ENCODE measurements at places on chromosomes 11 and 22.
A peak's percentile ranks its signal among the peaks of the same experiment; 100 is the strongest.

DNA sequence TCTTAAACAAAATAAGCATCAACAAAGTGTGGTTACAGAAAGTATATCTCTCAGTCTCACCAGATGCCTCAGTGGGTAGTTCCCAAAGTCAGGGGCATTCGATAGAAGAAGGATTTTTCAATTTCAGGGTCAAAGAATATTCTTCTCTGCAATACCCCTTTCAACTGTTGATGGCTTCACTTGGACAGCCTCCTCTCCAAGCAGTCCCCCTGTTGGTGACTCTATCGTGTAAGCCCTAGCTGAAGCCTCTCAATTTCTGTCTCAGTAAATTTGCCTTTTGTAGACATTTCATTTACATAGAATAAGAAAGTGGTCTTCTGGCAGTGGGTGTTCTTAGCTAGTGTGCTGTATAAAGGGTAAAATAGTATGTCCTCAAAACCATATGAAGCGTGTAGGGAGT, 11.3 kb upstream of the CCDC83 start:
- no peak for DNase-seq

DNA sequence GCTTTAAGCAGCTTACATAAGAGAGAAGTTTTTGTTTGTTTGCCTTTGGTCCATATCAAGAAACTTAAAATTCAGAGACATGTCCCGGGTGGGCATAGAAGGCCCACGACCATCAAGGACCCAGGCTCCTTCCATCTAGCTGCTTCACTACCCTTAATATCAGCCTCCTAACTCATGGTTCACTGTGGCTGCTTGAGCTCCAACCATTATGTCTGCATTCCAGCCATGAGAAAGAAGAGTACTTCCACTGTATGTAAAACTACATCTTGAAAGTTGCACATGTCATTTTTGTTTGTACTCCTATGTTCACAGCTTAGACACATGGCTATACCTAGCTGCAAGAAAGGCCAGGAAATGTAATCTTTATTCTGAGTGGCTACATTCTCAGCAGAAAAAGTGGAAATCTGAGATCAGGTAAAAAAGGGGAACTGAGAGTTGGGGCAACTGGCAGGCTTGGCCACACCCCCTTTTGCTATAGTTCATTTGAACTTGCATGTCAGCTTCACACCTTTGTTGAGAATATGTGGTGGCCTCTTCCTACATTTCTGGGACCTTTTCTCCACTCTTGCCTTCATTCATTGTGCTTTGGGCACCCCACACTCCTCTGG, 81.3 kb upstream of the TP53I11 start:
- DNase-seq, result no peak

- DNase-seq, result no peak
Observed at GRCh38 chr11:96259134-96259830, 83.7 kb downstream of the MAML2 start.

- no peak for DNase-seq
Observed at GRCh38 chr11:13929395-13929891, 33.1 kb upstream of the SPON1 start.

DNA sequence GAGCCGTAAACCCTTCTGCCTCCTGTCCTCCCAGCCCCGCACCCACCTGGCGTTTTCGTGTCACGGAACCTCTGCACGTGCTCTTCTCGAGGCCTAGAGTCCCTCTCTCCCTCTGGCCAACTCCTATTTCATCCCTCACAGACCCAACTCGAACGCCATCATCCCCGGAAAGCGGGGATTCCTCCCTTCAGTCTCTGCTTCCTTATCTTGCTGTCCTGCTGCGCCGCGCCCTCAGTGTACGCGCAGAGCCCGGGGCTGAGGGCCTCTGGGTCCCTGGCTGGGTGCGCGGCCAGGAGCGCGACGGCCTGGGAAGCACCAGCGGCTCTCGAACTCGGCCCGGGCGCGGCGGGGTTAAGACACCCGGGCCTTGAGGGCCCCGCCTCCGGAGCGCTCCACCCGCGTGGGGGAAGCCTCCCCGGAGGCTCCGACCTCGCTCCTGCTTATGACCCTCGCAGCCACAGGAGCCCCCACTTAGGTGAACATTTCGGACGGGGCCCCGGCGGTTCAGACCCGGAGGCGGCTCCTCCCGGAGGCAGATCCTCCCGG, 398 bp upstream of the ATG16L2 start:
- DNase-seq, result peak; percentile 74

DNA sequence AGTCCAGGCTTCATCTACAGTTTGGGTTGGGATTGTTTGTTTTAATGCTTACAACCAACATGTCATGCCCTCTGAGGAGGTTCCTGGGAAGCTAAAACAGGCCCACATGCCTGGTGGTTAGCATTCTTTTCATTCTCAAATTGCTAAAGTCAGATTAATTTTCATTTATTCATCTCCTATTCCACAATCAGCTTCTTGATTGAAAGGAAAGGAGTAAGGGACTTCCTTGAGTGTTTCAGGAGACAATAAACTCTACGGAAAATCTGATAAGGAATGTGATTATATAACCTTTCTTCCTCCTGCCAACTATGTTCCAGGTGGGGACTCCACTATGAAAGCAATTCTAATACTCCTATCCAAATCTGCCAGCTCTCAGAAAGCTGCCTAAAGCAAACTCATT, 30.8 kb downstream of the MRTFA start:
- no peak for DNase-seq

DNA sequence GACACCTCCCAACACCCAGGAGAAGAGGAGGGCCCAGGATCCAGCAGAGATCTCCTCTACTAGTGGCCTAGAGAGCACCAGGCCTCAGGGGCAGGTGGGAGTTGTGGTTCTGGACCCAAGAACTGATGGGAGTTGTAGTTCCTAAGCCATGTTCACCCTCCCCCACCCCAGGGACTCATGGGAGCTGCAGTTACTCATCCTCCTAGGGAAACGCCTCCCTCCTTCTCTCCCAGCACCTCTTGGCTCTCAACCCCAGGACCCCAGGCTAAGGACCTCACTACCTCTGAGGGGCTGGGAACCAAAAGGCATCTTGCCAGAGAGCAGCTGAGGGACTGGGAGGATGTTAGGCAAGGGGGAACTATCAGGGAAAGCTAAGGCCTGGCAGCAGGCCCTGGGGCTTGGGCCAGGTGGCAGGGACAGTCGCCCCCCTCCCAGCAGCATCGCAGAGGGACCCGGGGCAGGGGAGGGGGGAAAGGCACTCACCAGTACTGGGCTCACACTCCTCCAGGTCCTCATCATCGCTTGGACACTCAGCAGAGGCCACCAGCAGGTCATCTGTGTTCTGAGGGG, 28.9 kb downstream of the SLC22A12 start:
- DNase-seq, result no peak

DNA sequence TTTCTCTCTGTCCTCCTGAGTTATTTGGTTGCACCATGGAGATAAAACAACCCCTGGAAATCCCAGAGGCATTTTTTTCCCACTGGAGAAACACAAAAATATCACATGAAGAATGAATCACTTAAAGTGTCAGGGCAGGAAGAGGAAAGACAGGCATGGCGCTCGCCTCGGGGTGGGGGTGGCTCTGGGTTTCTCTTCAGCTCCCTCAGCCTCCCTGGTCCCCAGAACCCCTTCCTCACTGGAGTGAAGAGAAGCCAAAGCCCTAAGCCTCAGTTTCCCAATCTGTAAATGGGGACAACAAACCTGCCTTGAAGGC, 938 bp downstream of the SHISAL1 start:
- no peak for DNase-seq

DNA sequence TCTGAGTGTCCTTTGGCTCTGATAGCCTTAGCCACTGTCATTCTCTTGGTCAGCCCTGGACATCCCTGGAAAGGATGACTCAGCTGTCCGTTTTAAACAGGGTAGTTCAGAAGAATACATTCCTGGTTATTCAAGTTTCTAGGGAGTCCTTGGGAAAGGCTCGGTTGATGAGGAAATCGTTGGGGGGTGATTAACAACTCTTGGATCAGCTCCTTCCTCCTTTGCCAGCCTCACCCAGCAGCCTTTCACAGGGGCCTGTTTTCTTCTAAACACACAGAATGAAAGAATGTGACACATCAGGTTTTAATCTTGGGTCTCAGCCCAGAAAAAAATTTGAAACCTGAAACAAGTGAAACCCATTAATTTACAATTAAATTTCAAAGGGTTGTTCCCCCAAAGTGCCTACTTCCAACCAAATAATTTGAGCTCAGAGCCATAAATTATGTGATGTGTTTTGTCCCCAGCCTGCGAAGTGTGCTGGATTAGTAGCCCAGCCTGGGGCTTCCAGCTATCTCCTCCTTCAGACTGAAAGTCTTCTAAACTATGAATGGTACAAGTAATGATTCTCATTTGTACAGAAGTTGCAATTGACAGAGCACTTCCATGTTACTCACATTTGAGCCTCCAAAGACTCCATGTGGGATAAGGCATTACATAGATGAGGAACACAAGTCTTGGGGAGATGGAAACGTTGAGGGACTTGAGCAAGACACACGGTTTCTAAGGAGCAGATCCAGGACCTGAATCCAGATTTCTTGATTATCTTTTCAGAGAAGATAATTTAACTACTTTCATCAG, 19.3 kb upstream of the MRGPRX2 start:
- DNase-seq, result no peak

- no peak for DNase-seq
Observed at GRCh38 chr22:42314709-42315391, 44.4 kb upstream of the TCF20 start.

GRCh38 chr11:44568658-44569473, 3.4 kb downstream of the CD82 start:
- DNase-seq, result peak; percentile 88

DNA sequence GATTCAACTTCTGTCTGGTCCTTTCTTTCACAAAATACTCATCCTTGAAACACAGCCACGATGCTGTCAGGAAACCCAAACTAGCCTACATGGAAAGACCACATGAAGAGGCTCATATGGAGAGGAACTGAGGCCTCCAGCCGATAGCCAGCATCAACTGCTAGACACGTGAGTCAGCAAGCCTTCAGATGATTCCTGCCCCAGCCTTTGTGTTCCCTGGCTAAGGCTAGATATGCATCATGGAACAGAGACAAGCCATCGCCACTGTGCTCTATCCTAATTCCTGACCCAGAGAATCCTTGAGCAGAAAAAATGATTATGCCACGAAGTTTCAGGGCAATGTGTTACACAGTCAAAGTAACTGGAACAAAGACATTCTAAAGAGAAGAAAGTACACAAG, 75.5 kb downstream of the ENTHD1 start:
- DNase-seq, result no peak

GRCh38 chr22:42399315-42400271, 32.6 kb downstream of the NFAM1 start:
- DNase-seq, result no peak

GRCh38 chr11:119218141-119218878, 12.2 kb downstream of the CBL start:
- peak; percentile 27 for DNase-seq

DNA sequence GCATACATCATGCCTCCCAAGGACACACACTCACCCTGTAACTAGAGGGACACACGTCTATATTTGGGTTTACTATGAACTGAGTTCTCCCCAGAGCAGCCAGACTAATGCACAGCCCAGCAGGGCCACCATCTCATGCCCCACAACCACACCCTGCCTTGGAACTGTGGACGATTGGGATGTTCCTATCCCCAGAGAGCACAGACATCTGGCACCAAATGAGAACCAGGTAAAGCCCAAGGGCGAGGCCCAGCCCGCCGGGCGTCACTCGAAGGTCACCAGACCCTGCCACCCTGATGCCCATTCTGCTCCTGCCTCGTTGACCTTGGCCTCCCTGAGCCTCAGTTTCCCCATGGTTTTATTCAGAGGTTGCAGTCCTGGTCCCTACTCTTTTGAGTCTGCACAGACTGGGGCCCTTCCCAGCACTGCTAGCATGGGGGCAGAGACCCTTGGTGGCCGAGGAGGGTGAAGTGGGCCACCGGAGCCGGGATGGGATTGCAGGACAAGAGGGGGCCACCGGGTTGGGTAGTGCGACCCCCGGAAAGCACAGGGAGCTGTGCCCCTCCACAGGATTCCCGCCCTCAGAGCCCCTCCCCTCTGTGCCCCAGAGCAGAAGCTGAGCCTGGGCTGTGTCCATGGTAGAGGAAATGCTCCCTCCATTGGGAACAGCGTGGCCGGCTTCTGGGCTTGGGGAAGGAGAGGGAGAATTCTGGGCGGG, 56.8 kb downstream of the IGLL5 start:
- no peak for DNase-seq

GRCh38 chr11:85572056-85572455, 55.1 kb downstream of the DLG2 start:
- no peak for DNase-seq

GRCh38 chr22:37370306-37370979, 56.8 kb downstream of the ELFN2 start:
- no peak for DNase-seq

- DNase-seq, result no peak
Observed at GRCh38 chr11:112632866-112633505, 328.2 kb upstream of the NCAM1 start.

GRCh38 chr11:77038029-77038824, 4.0 kb downstream of the B3GNT6 start:
- no peak for DNase-seq

GRCh38 chr11:106001304-106002012, 20.6 kb downstream of the MSANTD4 start:
- no peak for DNase-seq

DNA sequence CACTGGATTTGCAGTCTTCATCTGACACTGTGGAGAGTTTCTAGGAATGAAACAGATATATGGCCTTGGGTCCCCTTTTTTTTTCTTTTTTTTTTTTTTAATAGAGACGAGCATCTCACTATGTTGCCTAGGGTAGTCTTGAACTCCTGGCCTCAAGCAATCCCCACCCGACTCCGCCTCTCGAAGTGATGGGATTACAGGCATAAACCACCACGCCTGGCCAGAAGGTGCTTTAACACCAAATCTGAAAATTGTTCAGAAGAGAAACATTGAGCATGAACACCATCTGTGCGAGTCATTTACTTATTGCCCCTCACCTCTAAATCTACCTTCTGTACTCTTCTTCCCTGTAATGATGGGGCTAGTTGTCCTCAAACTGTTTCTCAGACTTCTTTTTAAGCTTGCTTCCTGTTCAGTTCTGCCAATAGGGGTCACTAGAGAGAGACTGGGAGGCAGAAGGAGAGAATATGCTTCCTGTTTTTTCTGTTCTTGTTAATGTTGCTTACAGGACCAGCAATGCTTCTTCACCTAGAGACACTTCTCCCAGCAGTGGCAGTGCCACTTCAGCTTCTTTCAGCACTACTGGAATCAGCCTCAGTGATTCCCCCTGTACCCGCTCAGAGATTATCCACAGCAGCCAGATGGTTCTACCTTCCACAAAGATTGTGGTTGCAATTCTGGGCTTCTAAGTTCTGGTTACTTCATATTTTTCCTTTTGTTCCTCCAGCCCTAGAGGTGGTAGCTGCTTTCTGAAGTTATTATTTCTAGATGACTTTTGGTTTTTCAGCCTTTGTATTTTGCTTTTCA, 20.8 kb upstream of the ZBED5 start:
- no peak for DNase-seq

DNA sequence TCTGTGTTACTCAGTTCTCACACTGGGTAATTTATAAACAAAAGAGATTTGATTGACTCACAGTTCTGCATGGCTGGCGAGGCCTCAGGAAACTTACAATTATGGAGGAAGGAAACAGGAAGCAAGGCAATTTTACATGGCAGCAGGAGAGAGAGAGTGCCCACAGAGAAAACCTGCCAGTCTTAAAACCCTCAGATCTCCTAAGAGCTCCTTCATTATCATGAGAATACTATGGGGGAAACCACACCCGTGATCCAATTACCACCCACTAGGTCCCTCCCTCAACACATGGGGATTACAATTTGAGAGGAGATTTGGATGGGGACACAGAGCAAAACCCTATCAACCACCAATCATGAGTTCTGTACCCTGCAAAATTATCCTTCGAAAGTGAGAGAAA, 1180.8 kb downstream of the JRKL start:
- DNase-seq, result no peak

GRCh38 chr11:43517518-43517917, 158.8 kb downstream of the TTC17 start:
- DNase-seq, result no peak

Measured in stimulated activated CD4-positive, alpha-beta T cell treated with anti-CD3 and anti-CD28 coated beads, Interleukin-15, amount 100 ng/mL, for 48 hours (primary cell).